ENCODE measurements at places on chromosomes 7 and 10.

- DNase-seq: no peak
These were observed 918 bp downstream of the NET1 start for GRCh38 chr10:5413012-5413938.

GRCh38 chr7:126856691-126857291 is 395.9 kb downstream of the GRM8 start:
- no peak for DNase-seq

DNA sequence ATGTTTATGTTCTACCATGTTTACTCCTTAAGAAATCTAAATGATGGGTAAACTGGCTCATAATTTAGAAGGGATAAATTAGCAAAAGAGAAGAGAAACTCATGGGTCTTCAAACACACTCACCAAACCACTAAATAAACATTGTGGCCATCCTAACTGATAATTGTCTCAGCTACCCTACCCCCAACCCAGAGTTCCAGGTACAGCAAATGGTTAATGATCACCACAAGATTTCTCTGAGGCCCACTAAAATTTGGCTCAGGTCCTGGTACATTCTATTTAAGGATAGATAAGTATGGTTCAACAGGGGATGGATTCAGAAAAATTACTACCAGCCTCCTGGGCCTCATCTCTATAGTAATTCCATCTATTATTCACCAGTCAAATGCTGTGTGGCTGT is 21.4 kb downstream of the SLC25A13 start:
- DNase-seq: no peak

GRCh38 chr10:119517235-119518141 is 25.0 kb downstream of the RGS10 start:
- DNase-seq: peak; percentile 73

DNA sequence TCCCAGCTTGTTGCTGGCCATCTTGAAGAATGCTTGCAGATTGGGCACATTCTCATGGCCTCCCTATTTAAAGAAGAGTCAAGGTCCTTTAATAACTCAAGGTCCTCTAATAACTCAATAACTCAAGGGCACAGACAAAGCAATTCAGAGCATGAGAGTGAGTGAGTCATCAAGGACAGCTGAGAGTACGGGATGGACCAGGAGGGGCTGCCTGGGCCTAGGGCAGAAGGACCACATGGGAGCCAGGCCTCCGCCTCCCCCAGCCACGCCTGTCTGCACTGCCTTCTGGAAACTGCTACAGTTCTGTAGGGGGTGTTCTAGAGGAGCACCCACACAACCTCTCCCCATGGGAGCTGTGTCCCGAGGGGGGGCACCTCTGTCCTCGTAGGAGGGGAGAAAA is 48.9 kb downstream of the ZNF503 start:
- DNase-seq: no peak

DNA sequence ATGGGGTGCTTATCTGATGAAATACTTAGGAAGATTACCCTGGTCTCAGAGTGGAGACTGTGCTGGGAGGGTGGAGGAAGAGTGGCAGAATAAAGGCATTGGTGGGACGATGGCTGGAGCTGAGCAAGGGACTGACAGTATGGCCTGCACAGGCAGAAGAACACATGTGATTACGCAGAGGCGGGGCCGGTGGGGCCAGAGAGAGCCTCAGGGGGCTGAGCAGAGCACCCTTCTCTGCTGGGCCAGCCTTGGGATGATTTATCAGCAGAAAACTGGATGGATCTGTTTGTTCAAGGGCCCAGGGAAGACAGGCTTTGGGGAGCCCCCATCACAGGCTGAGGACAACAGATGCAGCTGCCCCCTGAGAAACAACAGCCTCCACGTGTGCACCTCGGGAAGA is 272.1 kb downstream of the SDK1 start:
- no peak for DNase-seq

GRCh38 chr10:52215745-52216361 is 98.2 kb upstream of the DKK1 start:
- peak; percentile 35 for DNase-seq

DNA sequence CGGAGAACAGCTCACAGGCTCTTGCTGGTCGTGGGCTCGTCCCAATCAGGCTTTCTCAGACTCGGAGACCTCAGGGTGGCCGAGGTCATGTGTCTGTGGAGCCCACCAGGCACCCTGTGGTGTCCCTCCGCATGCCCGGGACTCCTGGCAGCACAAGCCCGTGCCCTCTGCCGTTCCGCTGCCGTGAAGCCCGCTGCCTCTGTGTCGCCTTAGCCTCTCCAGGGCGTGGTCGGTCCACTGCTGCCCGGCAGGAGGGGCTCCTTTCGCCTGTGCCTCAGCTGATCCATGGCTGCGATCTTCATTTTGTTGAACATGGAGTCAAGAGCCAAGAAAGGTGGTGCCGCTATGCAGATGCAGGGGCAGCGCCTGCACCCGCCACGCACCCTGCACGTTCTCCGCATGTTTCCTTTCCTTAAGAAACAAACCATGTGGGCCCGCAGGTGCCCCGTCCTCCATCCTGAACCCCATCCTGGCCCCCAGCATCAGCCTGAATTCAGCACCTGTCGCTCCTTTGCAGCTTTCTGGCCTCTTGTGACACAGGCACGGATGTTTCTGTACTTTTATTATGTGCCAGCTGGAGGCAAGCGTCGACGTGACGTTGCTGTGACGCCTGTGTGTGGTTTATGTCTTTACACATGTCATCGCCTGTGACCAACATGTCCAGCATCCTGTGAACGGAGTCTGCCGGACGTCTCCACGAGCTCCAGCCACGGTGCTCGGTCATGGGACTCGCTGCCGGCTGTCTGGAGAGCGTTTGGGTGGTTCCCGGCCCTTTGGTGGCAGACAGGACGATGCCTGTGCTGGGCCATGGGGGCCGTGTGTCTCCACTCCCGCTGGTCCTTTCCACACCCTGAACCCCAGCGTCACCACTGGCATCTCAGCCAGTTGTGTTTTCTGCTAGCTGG is 69.9 kb downstream of the NKX6-2 start:
- DNase-seq: no peak

DNA sequence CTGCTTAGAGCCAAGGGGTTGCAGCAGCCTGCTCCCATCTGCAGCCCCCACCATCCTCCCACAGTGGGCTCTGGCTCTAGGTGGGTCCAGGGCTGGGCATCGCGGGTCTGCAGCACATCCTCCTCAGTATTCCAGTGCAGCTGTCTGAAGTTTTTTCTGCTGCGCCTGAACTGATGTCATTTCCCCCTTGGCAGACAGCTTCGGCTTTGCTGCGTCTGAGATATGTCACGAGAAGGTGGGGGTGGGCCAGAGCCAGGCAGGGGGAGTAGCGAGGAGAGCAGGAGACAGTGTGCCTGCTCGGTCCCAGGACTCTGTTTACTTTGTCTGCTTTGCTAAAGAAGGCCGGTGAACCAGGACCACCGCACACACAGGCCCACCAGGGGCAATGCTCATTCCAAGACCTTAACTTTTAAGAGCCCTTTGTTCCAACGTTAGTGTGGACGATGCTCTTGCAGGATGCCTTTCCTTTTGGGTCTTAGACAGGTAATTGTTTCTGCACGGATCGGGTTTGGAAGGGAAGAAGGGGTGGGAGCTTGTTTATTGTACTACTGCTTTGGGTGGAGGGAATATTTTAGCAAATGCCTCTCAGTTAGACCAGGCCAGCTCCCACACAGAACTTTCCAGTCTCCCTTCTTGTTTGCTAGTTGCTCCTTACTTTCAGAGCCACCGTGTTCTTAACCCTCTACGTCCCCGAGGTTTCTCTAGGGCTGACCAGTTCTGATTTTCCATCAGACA is 32.4 kb downstream of the WBP1L start:
- DNase-seq: peak; percentile 39

GRCh38 chr10:52472406-52473146 is 158.5 kb downstream of the DKK1 start:
- DNase-seq: no peak

- no peak for DNase-seq
These were observed 8.2 kb upstream of the PON3 start for GRCh38 chr7:95404316-95404865.

DNA sequence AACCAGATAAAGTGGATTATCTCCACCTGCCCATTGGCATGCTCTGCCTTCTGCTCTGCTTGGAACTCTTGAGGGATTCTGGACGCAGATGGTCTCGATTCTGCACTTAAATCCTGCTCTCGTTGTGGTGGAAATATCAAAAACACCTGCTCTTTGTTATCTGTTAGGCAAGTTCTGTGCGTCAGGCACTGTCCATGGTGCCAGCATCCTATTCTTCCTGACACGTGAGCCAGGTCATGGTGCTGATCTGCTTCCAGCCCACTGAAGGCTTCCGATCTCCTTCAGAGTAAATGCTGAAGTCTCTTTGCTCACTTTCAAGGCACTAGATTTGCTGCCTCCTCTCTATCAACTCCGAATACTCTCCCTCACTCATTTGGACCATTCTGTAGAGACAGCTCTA is 505.6 kb downstream of the HTR7 start:
- no peak for DNase-seq

DNA sequence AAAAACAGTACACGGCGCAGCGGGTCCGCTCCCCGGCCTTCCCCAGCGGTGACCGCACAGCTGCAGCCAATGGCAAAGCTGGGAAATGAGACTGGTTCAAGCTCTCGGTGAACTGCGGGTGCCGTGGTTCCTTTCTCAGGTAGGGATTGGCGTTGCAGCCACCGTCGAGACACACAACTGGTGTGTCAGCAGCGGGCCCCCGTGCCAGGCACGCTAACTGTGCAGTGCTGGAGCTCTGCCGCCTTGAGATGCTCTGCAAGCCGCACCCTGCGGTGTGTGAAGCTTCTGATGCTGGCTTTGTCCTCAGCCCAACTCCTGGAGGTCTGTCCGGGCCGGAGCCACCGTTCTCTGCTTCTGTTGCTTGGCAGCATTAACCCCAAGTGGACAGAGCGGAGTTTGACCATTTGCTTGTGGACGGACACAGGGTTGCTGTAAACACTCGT is 20.6 kb upstream of the NKX6-2 start:
- no peak for DNase-seq

GRCh38 chr10:112271982-112272381 is 11.2 kb upstream of the TECTB start:
- DNase-seq: no peak

DNA sequence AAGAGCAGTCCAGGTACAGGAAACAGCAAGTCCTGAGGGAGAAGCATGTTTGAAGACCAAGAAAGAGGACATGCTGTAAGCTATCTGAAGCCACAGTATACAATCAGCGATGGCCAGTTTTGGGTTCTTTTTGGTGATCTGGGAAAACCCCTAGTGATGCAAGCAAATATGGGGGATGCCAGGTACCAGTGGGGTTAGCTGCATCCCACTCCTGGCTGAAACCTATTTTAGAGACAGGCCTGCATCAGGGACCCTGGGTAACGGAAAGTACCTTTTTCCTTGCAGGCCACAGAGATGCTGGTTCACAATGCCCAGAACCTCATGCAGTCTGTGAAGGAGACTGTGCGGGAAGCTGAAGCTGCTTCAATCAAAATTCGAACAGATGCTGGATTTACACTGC is 32.9 kb downstream of the AP3M1 start:
- no peak for DNase-seq

GRCh38 chr10:7559386-7559785 is 107.4 kb downstream of the ITIH5 start:
- DNase-seq: no peak

DNA sequence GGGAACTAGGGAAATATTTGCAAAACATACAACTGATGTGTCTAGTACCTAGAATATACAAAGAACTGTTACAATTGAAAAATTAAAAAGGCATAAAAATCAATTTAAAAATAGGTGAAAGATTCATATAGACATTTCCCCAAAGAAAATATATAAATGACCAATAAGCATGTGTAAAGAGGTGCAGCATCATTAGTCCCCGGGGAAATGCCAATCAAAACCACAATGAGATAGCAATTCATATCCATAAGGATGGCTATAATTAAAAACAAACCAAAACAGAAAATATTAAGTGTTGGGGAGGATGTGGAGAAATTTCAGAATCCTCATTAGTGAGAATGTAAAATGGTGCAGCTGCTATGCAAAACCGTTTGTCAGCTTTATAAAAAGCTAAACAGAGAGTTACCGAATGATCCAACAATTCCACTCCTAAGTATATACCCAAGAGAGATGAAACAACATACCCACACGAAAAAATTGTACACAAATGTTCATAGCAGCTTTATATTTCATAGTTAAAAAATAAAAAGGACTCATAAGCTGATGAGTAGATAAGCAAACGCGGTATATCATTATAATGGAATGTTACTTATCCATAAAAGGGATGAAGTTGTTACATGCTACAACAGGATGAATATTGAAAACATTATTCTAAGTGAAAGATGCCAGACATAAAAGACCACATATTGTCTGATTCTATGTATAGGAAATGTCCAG is 210.1 kb upstream of the INHBA start:
- DNase-seq: no peak

- DNase-seq: no peak
These were observed 92.1 kb upstream of the SAMD8 start for GRCh38 chr10:75019370-75019769.

DNA sequence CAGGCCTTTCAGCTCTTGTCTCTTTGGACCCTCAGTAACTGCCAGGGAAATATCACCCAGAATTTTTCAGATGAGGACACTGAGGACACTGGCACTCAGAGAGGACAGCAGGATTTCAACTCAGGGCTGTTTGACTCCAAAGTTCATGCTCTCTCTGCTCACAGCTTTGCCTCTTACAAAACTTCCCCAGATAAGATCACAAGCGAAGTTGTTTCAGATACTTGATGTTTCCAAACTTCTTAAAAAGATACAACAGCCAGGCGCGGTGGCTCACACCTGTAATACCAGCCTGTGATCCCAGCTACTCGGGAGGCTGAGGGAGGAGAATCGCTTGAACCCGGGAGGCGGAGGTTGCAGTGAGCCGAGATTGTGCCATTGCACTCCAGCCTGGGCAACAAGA is 32.4 kb upstream of the ZRANB1 start:
- DNase-seq: no peak

GRCh38 chr10:53667063-53667462 is 894.5 kb upstream of the MBL2 start:
- no peak for DNase-seq

DNA sequence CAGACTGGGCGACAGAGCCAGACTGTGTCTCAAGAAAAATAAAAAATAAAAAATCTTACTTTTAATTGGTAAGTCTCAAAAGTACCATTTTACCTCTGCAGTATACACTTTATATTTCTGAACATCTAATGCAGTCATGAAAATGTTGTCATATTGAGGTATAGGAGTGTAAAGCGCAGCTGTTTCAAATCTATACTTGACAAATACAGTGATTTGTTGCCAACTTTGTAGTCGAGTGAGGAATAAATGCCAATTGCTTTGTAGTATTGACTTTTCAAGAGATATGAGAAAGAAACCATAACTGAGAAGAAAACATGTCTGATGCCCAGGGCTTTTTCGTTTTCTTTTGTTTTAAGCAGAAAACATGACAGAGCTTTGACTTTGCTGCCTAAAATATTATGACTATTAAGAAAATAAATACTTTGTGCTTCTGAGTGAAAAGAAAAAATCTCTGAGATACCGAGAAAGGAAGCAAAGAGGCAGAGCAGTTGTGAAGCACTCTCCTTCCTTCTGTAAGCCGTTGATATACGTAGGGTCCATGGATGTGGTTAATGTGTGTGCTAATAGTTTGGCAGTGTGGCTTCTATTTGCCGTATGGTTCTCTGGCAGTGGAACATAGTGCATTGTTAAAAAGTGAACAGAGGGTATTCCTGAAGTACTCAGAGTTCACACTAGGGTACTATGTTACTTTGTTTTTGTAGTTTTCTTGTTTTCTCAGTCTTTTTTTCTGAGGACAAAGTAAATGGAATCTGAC is 38.2 kb downstream of the AVL9 start:
- DNase-seq: no peak

- DNase-seq: no peak
These were observed 239.2 kb downstream of the RNLS start for GRCh38 chr10:88343761-88344484.
